ENCODE measurements at places on chromosomes 5 and 9.

- no peak for DNase-seq
Observed at GRCh38 chr5:92543201-92543600, 1037.8 kb downstream of the NR2F1-AS1 start.

DNA sequence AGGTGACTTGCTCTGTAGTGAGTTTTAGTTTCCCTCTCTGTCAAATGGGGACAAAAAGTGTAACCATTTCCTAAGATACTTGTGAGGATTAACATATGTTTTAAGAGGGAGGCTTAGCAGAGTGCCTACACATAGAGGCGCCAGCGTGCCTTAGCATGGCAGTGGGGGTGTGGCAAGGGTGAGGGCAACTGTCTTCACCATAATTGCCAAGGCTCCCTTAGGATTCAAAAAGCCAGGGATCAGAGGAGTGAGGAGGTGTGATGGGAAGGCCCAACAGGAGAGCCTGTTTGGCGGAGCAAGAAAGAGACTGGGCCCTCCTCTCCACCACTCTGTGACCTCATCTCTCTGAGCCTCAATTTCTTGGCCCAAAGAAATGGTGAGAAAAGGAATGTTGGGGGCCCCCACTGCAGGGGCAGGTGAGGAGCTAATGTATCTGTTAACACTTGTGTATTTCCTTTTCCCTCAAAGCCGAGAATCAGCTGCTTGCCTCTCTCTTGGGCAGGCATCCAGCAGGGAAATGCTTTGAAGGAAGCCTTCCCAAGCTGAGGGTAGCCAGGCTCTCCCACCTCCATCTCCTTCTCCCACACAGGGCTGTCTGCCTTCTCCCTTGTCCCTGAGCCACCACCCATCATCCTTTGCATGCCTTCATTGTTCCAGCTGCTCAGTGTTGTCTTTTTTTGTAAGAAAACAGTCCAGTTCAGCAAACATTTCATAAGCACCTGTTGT lies 76.0 kb downstream of the DAB2IP start:
- DNase-seq, result no peak

GRCh38 chr5:11082404-11082945 lies 321.4 kb upstream of the DAP start:
- DNase-seq, result no peak

DNA sequence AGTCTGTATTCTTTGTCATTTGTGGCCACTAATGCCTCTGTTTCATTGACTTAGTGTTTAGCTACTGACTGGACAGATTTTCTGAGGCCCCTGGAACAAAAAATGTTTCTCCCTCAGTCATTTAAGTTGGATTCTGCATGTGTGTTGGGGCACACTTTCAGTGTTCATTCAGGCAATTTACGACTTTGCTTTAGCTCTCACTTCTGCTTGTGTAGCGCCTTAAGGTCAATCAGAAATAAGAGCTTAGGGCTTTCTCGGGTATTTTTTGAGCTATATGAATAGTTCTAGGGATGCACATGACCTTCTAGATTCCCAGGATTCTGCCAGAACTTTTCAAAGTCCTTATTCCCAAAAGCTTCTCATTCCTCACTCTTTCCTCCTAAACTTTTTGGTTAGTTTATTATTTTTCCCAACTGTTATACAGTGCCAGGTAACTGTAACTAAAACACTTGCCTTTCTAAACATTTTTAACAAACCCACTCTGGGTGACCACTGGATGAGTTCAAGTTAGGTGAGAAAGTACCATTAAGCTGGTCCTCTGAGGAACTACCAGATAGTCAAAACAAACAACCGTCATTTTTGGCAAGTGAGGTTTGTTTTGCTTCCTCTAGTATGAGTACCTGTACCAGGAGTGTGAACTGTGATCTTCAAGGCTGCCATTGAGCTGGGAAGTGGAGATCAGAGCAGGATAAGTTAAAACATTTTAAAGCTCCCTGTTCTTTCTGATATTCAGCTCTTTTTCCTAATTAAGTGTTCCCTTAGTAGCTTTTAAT lies 571.3 kb upstream of the TLE4 start:
- DNase-seq, result no peak

GRCh38 chr9:13993632-13994185 lies 320.2 kb downstream of the NFIB start:
- DNase-seq, result no peak

DNA sequence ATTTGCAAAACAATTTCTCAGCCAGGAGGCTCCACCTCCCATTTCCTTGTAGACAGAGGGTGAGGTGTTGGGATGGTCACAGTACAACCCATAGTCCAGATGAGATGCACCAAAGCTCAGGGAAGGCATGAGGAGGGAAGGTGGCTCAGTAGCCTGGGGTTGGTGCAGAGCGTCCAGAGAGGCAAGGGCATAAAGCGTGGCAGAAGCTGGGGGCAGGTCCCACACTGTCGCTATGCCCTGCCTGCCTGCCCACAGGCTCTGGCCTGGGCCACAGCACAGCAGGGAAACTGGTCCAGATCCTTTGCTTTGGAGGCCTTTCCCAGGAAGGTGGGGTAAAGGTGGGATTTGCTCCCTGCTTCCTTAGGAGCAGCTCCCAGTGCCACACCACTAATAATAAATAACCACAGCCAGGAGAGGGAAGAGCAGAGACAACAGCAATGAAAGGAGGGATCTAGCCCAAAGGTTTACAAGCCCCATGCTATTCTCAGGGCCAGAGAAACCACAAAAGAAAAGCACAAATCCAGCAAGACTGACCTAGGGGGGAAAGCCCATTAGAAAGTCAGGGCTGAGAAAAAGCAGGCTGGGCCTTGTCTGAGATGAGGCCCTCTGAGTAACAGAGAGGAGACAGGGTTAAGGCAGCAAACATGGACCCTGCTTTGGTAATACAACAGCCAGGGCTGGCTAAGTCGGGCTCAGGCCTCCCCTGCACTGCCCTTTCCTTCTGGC lies 27.2 kb downstream of the PCDHGC5 start:
- DNase-seq, result no peak

DNA sequence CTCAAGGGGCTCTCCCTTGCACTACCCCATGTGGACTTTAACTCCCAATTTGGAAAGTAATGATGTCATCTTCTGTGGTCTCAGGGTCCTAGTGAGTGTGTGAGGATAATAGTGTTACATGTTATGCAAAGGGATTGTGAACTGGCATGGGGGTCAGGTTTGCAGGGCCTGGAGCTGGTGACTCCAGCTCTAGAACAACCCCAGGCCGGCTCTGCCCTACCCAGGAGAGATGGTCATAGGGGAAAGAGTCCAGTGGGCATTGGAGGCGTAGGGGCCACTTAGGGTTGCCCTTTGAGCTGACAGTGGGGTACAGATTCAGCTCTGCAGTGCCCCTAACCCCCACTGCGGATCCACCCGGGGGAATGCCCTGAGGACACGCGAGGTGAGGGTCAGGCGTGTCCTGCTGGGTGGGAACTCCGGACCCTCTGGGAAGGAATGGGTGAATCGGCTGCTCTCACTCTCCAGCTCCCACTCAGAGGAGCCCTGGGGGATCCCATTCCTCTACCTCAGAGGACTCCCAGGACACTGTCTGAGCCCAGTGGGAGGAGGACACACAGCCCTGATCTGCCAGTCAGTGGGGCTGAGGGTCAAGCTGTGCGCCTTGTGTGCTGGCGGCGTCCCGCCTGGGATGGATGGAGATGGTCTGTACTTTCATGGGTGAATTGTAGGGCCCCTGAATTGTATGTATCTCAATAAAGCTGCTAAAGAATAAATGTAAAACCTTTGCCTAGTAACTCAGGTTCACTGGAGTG lies 2.5 kb upstream of the NKD2 start:
- no peak for DNase-seq

DNA sequence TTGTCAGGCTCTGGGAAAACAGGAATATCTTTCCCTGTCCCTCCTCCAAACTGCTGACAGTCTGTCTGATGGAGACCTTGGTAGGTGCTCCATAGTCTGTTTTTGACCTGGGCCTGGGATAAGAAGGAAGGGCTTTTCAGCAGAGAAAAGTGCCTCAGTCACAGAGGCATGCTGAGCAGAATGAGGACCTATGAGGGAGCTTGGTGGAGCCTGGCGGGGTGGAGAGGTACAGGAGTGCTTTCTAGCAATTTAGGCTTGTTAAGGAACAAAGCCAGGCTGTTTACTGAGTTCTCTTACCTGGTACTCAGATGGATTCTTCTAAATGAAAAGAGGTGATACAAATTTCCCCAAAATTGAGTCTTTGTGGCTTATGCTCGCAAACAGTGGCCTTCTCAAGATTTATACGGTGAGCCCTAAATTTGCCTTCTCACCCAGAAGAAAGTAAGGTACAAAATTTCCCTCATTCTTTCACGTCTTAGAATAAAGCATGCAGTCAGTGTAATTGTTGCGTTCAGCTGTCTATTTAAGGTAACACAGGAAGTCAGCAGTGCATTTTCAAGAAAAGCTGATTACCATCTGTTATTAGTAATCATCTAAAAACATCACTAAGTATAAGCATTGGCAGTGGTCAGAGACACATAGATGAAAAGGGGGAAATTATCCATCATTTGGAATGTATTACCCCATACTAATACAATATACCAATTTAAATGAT lies 28.6 kb upstream of the IL13 start:
- no peak for DNase-seq

GRCh38 chr5:100575815-100576214 lies 40.6 kb downstream of the FAM174A start:
- no peak for DNase-seq

DNA sequence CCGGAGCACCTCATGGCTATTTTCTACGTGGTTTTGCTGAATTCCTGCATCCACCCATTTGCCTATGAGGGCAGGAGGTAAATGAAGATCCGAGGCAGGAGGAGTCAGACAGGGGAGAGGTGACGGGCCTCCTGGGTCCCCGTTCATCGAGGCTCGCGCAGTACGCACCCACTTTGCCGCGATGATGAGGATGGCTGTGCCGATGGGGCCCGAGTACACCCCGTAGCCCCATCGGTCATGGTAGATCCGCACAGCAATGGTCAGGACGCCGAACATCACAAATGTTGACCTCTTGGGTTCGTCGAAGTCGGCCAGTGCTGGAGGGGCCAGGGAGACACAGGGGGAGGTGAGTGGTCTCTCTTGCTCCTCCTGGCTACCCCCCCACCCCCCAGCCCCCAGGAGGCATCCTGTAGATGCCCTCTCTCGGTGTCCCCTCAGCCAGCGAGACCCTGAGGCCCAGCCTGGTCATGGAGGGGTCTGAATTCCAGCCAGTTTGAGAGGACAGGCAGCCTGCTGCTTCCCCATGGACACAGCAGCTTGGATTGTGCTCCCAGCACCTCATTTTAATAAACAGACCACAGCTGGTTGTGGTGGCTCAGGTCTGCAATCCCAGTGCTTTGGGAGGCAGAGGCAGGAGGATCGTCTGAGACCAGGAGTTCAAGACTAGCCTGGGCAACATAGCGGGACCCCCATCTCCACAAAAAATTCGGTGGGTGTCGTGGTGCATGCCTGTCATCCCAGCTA lies 5.9 kb downstream of the MYMK start:
- no peak for DNase-seq

- DNase-seq, result no peak
Observed at GRCh38 chr5:110951373-110951791, 120.1 kb upstream of the TSLP start.

- no peak for DNase-seq
Observed at GRCh38 chr9:73845539-73845938, 651.6 kb upstream of the RORB start.

DNA sequence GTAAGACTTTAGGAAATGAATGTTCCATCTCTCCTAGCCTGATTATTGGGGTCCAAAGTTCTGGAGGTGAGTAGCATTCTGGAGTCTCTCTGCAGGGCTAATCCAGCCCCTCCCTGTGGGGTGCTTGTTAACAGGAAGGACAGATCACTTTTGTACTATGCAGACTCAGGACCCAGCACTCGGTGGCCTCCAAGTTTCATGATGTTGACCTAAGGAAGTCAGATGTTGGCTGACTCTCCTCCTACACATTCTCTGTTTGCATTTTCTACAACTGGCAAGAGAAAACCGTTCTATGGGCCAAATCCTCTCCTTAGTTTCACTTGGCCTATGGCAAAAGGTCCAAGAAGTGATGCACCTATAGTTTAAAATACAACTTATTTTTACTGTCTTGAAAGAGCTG lies 5.5 kb upstream of the PDE8B start:
- no peak for DNase-seq

GRCh38 chr5:139668064-139668880 lies 20.1 kb downstream of the CXXC5 start:
- no peak for DNase-seq

GRCh38 chr9:92723801-92724323 lies 40.8 kb downstream of the BICD2 start:
- no peak for DNase-seq

GRCh38 chr5:3347741-3348140 lies 247.9 kb upstream of the IRX1 start:
- no peak for DNase-seq

GRCh38 chr5:141825791-141826560 lies 52.2 kb downstream of the PCDH1 start:
- no peak for DNase-seq

DNA sequence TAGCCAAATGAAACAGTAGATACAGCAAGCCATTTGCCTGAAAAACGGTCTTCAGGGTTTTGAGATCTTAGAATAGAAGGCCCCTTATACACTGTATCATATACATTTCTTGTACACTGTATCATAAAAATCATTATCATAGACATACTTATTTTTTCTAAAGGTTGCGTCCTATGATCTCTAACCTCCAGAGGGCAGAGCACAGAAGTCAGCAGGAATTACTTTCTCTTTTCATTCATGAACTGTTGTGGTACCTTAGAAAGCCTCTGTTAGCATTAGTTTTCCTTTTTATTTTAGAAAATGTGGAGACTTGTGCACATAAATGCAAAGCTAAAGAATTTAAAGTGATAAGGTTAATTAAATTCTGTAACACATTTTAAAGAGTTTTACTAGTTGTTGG lies 115.4 kb downstream of the OXCT1 start:
- DNase-seq, result no peak

DNA sequence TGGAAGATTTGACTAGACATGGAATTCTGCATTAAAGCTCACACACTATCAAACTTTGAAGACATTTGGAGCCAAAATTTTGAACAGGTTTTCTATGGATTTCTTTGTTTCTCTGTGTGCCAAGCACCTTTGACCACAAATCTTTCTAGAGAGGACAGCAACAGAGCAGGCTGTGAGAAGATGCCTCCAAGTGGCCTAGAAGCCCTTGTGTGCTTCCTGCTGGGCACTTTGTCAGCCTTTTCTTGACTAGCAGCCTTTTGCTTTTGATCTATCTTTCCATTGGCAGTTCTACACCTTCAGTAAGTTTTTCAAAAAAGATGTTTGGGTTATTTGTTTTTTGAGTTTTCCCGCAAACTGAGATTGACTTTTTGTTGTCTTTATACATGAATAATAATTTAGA lies 84.6 kb downstream of the SNX24 start:
- DNase-seq, result no peak

GRCh38 chr9:110579862-110580219 lies 300 bp upstream of the SVEP1 start:
- DNase-seq, result no peak

DNA sequence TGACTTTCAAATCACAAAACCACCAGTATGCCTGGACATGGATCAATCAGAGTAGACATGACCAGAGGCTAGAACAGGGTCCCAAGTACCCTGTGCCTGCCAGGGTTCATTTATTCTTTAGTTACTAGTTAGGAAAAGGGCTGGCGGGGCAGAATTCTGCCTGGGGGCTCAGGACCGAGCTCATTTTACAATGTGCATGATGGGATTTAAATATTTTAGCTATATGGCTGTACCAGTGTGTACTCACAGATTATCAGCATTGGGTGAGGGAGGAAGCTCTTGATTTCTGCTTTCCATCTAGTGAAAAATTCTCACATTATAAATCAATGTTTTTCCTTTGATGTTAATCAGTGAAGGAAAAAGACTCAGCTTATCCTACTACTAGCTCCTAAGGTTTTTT lies 1511.1 kb downstream of the EFNA5 start:
- no peak for DNase-seq

GRCh38 chr5:111238431-111239225 lies 14.4 kb downstream of the CAMK4 start:
- no peak for DNase-seq

Measured in stimulated activated CD8-positive, alpha-beta memory T cell treated with anti-CD3 and anti-CD28 coated beads, Interleukin-4, amount 100 ng/mL, for 1 hour (primary cell).